SK-MEL-5 (cell line): ENCODE measurements at places on chromosomes 16 and 17. TPM values are rescaled to one million over a fixed set of nuclear protein-coding genes. Genes with fewer than 3 reads are reported as not detected.

GRCh38 chr16:50581845-50582244 is 33.6 kb downstream of the NKD1 start:
- no peak for DNase-seq

DNA sequence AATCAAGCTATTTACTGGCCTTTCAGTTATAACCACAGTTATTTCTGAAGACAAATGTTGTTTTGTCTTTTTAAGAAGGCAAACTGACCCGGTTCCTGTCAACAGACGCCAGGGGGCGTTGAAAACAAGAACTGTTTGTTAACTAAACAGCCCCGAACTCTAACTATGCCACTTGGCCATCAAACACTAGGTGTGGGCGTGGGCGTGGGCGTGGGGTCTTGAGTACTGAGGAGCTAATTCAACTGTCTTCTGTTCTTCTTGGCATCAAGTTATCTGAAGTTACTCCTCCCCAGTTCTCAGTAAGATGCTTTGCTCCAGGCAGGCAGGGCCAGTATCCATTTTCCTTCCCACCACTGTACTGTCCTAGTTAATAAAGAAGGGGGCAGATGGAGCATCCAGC is 63.3 kb upstream of the MTMR4 start:
- peak; percentile 100 for DNase-seq

The HID1 gene
- total RNA-seq = 0.21 TPM in 1 of 2 replicates, not detected in the other

The ANKRD40CL gene
- total RNA-seq = not detected in 2 replicates

GRCh38 chr16:23691483-23692189 is 12.9 kb downstream of the PLK1 start:
- DNase-seq = no peak

- no peak for DNase-seq
Measured at GRCh38 chr16:4914528-4915225, 22.3 kb downstream of the PPL start.

- DNase-seq = no peak
Measured at GRCh38 chr17:10294180-10294579, 78.6 kb downstream of the MYH13 start.

GRCh38 chr16:14289692-14290340 is 218.7 kb downstream of the MRTFB start:
- DNase-seq = peak; percentile 65

The HP gene
- total RNA-seq = not detected in 2 replicates

The TBC1D3E gene
- not detected in 2 replicates for total RNA-seq

DNA sequence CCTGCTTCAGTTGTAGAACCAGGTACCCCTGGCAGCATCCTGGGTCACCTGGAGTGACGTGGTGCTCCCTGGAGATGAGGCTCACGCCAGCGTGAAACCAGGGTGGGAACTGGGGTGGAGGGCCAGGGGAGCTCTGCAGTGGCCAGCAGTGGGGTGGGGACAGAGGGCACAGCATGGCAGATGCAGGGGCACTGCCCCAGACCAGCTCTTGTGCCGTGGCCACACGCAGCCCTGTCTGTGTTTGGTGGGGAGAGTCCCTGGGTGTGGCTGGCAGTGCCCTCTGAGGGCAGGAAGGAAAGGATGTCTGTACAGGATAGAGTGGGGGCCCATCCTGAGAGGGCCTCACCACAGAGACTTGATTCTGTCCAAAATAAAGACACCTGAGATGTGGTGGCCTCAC is 24.5 kb downstream of the ZNF750 start:
- DNase-seq = no peak

GRCh38 chr17:55769625-55770000 is 18.8 kb downstream of the PCTP start:
- no peak for DNase-seq

The PDXDC1 gene
- total RNA-seq = 127 and 129 TPM in 2 replicates

The FBXL16 gene
- total RNA-seq = 6.6 and 7.3 TPM in 2 replicates

GRCh38 chr16:75309899-75310430 is 58.5 kb upstream of the BCAR1 start:
- DNase-seq = no peak
